Purkinje cell (primary cell): ENCODE measurements at places on chromosomes 7 and 10. TPM values are rescaled to one million over a fixed set of nuclear protein-coding genes. Genes with fewer than 3 reads are reported as not detected.

LGI1 gene
- 7.6 and 30.6 TPM in 2 replicates for polyA plus RNA-seq

CLRN3 gene
- not detected in 2 replicates for polyA plus RNA-seq

PNLIPRP3 gene
- polyA plus RNA-seq, result not detected in 2 replicates

NCOA4 gene
- 82.4 TPM in 2 replicates for polyA plus RNA-seq

ITIH5 gene
- polyA plus RNA-seq, result 0.70 TPM in 1 of 2 replicates, not detected in the other

ABI1 gene
- 40.6 and 48.3 TPM in 2 replicates for polyA plus RNA-seq

EXOSC1 gene
- polyA plus RNA-seq, result 70.6 and 106 TPM in 2 replicates

ASL gene
- polyA plus RNA-seq, result 15.0 and 24.5 TPM in 2 replicates

ACBD7 gene
- polyA plus RNA-seq, result 1.7 and 3.3 TPM in 2 replicates

GRID1 gene
- polyA plus RNA-seq, result 0.52 and 3.9 TPM in 2 replicates

SAMD9L gene
- 4.4 and 9.2 TPM in 2 replicates for polyA plus RNA-seq
